ENCODE measurements at places on chromosomes 4 and X.

GRCh38 chrX:77514177-77514576, 67.0 kb downstream of the FGF16 start:
- DNase-seq: no peak

- DNase-seq: no peak
Observed at GRCh38 chr4:152965611-152966010, 29.5 kb downstream of the FHDC1 start.

GRCh38 chr4:23097251-23097650, 404.5 kb downstream of the GBA3 start:
- no peak for DNase-seq

GRCh38 chrX:97705936-97706335, 822.2 kb downstream of the RPA4 start:
- peak; percentile 56 for DNase-seq

DNA sequence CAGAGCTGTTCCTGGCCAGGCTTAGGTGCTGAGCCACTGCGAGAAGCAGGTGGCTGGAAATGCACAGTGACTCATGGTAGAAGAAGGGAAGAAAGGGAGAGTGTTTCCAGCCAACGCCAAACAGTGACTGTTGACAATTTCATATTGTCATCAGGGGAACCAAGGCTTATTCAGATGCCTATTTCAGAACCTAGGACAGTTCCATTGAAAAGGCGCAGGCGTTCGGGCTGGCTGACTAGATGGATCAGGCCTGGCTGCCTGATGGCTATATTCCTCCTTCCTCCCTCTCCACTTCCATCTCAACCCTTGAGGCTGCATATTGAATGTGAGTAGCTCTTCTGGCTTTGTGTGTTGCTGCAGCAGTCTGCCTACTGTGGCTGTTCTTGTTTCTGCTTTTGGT, 73.0 kb upstream of the FRMPD4 start:
- no peak for DNase-seq

DNA sequence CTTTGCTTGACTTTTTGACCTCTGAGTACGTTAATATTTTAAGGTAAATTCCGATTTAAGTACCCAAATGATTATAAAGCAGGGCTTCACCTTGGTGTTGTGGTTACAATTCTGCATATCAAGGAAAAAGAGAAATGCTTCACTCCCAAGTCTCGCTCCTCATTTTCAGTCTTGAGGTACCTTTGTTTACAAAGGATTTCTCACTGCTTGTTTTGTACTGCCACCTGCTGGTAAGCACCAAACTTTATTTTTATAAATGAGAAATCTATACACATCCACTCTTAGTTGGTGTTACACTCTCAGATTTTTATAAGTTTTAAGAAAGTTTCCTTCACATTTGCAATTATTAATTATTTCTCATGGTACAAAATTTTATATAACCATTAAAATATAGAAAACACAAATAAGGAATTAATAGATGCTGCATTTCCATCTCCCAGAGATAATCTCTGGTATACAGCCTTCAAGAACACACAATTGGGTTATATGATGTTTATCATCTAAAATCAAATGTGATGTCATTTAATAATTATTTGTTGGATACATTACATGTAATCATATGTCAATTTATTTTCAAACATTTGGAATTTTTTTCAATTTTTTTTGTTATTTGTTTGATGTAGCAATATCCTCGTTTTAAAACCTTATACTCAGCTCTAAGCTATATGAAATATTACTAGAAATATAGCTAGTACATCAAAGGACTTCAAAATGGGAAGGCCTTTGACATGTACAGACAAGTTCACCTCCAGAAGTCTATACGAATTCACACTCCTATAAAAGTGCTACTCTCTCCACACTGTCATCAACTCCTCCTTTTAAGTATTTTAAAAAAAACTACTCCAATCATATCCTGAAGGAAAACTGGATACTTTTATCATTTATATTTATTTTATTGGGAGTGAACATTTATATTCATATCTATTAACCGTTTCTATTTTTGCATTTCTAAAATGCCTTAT, 179.9 kb downstream of the KCNIP4 start:
- peak; percentile 50 for DNase-seq

DNA sequence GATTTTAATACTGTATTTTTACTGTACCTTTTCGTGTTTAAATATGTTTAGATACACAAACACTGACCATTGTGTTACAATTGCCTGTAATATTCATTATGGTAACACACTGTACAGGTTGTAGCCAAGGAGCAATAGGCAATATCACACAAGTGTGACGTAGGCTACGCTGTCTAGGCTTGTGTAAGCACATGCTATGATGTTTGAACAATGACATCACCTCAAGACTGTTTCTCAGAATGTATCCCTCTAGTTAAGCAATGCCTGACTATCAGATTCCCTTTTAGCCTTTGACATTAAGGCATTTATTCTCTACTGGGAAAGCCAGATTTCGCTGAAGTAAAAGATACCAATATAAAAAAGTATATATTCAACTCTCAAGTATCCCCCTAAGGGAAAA, 66.2 kb downstream of the VCX3A start:
- DNase-seq: no peak

DNA sequence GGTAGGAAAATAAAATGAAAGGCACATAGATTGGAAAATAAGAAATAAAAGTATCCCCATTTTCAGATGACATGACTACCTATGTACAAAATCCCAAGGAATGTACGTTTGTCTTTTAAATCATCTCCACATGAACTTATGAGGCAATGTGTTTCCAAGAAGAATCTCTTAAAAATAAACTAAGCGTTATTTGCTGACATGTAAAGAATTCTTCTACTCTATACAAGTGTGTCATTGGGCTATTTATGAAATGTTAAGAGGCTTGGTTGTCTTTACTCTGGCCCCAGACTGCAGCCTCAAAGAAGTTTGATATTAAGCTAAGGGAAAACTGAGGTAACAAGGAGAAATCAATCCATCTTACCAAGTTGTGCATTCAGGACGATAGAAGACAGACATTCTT, 17.1 kb downstream of the BEX3 start:
- DNase-seq: no peak
